Right lobe of liver (tissue), 6 donors: ENCODE measurements at places on chromosomes 2 and 18.

DNA sequence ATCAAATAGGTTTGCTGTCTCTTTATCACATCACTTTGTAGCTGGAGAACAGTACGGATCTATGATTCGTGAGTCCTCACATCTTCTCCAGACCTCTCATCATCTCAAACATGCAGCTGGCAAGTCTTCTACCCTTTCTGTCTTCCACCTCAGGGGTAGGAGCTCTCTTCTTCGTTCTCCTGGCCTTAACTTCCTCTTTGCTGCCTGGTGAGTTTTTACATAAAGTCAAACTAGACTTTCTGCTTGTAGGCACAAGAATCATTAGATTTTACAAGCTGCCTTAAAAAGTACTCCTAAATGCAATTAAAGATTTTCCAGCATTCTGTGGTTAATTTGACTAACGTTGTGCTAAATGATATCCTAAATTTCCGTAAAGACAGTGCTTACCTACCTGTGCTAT, 43.7 kb upstream of the TANK start:
- no peak for DNase-seq

DNA sequence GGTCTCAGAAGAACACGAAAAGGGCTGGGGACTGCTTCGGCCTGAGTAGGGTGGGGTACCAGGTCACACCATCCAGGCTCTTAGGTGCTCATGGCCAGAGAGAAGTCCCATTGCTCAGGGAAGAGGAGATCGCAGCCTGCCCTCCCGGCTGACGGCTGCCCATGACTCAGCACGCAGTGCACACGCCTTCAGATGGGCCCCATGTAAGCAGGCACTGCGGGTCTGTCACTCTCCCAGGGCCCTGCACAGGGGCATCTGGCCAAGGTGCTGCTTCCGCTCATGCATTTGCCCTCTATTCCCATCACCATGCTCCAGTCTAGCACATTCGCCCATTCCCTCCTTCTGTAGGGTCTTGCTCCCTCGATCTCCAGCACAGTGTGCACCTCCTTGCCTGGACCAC, 34.7 kb downstream of the SFXN5 start:
- no peak for DNase-seq

DNA sequence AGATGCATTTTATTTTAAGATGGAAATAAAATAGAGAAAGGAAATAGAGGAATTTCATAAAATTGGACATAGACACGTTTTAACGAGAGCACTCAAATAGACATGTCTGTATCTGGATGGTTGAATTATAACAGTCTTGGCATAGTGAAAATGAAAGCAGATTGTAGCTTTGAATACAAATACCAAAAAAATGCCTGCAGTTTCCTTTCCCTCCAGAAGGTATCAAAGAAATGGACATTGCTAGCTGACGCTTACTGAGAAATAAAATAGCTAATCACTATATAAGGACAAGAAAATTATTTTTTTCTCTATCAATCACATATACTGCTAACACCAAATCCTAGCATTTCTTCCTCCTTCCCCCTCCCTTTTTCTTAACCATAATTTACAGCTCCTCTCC, 11.4 kb upstream of the MAPRE2 start:
- DNase-seq, result no peak

DNA sequence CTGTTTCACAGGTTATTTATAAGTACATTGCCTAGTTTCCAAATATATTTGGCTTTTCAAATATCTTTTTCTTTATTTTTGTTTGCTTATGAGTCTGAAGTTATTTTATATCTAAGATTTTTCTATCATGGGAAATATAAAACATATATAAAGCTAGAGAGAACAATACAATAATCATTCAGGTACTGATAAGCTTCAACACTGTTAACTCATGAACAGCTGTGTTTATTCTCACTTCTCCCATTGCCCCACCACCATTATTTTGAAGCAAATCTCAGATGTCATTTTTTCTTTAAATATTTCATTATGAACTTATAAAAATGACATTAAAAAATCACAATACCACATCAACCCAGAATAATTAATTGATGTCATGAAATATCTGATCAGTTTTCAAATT, 9.7 kb downstream of the CAMKMT start:
- DNase-seq, result no peak
